GM10248 (cell line): ENCODE measurements at places on chromosomes 3 and 15.
A peak's percentile ranks its signal among the peaks of the same experiment; 100 is the strongest.

- no peak for DNase-seq
Observed at GRCh38 chr3:111604119-111604518, 9.0 kb upstream of the ZBED2 start.

DNA sequence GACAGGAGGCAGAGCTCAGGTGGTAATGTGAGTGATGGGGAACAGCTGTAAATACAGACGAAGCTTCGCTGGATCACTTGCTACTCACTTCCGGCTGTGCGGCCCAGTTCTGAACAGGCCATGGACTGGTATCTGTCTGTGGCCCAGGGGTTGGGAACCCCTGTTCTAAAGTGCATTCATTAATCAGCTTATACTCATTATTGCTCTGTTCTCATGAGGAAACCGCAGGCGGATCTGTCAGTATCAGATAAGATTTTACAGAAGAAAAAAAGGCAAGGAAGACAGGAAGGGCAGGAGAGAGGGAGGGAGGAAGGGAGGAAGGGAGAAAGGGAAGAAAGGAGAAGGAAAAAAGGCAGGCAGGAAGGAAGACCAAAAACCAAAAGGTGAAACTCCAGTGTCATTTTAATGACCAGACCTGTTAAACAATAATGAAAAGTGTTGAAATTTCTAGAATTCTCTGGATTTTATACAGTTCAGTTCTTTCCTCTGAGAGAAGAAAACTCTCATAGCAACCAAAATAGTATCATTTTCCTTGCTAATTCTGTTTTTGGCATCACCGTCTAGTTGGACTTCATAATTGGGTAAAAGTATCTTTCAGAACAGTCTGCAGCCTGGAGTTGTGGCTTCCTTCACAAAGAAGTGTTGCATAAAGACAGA lies 128.0 kb upstream of the PROK2 start:
- no peak for DNase-seq

DNA sequence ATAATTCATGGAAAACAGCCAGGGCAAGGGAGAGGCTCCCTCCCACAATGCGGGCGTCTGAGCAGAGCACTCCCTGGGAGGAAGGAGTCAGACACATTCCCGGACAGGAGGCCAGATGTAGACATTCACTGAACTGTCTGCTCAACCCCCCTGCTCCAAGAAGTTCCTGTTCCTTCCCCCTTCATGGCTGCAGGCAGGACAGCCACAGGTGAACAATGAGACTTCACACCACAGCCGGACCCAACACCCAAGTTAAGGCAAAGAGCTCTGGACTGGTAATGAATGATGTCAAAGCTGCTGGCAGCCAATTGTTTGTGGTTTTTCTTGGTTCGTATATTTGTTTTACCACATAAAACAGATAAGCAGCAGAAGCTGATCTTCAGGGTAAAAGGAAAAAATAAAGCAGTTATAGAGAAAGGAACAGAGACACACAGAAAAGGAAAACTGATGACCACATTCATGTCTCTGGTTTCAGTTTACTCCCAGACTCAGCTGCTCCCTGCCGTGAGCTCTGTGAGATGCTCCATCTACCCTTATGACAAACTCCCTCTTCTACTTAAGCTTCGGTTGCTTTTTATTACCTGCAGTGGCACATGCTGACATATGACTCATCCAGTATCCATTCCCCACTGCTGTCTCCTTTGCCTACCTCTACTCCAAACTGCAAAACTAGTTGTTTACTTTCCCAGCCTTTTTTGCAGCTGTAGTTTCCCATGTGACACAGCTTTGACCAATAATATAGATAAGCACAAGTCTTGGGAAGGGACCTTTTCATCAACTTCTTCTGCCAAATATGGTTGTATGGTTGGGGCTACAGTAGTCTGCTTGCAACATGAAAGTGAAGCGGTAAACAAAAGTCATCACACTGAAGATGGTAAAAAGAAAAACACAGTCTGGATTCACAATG lies 33.1 kb downstream of the DZIP1L start:
- no peak for DNase-seq

GRCh38 chr3:197269024-197269423 lies 29.4 kb downstream of the DLG1 start:
- DNase-seq, result no peak

- DNase-seq, result no peak
Observed at GRCh38 chr3:170476291-170476690, 57.6 kb downstream of the CLDN11 start.

- peak; percentile 24 for DNase-seq
Observed at GRCh38 chr15:94231723-94232468, 535 bp downstream of the MCTP2 start.

- DNase-seq, result no peak
Observed at GRCh38 chr3:41327718-41328117, 128.4 kb downstream of the CTNNB1 start.

DNA sequence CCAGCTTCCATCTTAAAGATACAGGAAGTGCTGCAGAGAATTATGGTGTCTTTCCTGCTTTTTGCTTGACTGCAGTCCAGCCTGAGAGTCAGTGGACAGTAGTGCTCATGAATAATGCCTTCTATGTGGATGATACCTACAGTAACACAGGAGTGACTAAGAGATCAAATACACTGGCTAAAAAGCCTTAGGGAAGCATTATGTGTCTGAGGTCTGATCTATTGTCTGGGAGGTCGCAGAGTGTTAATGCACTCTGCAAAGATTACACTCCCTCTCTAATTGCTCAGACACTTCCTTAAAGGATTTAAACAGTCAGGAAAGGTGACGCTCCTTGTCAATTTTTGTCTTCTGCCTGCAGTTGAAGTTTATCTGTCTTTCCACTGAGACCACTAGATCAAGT lies 183.6 kb downstream of the MCTP2 start:
- no peak for DNase-seq

DNA sequence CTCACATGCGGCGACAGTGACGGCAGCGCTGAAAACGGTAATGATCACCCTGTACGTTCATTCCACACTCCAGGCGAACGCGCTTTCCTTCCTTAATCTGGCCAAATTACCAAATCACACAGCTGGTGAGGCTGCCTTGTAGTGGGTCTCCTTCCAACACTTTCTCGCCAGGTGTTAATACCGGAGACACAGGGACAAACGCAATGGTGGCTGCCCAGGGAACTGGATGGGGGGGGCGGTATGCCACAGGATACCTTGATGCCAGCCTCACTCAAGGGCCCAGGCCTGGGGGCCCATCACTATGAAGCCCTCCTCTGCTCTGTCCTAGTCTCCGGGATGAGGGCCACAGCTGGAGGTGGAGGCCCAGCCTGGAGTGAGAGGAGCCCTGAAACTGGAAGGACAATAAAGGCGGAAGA lies 1.4 kb upstream of the CAMK2N2 start:
- DNase-seq, result no peak

DNA sequence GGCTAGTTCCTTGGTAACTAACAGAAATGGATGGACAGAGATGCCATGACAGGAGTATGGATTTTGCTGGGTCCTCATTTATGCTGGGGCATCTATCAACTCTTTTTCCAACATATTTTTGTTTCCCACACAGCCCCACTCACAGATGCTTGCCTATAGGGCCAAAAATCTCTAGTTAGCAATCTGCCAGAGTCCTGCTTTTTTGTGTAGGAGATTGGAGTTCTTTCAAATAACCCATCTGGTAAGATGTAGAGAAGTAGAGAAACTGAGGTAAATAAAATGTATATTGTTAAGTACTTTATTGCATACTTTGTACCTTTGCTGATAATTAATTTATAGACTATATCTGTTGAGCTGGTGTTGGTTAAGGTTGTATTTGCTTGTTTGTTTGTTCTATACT lies 456.5 kb upstream of the GOLIM4 start:
- no peak for DNase-seq

GRCh38 chr15:72092006-72092405 lies 25.9 kb downstream of the MYO9A start:
- no peak for DNase-seq

DNA sequence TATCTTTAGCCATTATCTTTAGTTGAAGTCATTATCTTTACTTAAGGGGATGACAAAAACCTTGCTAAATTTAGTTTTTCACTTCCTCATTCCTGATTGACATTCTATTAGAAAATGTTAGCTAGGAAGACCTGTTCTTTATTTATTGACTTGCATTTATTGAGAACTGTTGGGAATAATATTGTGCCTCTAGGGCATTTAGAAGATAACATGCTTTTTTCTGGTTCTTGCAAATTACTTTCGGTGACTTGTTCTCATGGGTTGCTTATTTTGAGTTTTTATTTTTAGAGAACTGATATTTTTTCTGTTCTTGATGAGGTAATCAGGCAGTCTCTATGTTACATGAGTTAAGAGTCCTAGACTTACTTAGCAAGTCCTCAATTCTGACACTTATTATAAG lies 48.3 kb upstream of the CTDSPL start:
- DNase-seq, result peak; percentile 38

DNA sequence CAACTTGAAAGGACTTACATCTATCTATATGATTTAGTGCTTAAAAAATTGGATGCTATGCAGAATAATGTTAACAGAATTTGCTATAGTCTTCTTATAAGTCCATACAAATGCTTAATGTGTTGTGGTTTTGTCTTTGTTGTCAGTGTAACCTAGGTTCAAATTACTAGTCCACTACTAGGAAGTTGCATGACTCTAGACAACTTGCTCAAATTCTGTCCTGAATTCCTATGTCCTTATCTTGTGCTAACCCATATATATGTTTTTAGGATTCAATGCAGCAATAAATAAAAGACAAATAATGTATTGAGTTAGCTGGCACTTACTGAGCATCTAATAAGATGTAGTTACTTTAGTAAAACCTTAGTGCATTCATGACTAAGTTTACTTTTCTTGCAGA lies 276.5 kb upstream of the KCNMB2 start:
- DNase-seq, result no peak

GRCh38 chr15:33131552-33132232 lies 62.8 kb downstream of the FMN1 start:
- DNase-seq, result no peak

- DNase-seq, result no peak
Observed at GRCh38 chr3:37992271-37993066, 1.9 kb downstream of the VILL start.

GRCh38 chr15:71790081-71790480 lies 20.3 kb upstream of the NR2E3 start:
- DNase-seq, result no peak

DNA sequence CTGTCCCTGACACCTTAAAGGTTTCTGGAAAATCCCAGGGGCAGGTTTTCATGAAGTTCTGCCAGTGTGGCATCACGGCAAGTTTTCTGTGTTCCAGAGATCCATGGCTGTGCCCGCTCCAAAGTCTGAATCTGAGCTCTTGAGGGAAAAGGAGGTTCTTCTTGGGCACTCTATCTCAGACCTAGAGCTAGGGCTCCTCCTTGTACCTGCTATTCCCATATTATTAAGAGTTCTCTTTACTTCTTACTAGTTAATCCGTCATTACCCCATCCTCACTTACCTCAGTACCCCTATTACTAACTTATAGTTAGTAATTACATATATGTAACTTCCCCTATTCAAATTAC lies 5.9 kb upstream of the TRA2B start:
- DNase-seq, result no peak

GRCh38 chr3:111031538-111031937 lies 40.1 kb upstream of the NECTIN3 start:
- no peak for DNase-seq

GRCh38 chr15:29698030-29698701 lies 124.1 kb downstream of the TJP1 start:
- DNase-seq, result no peak

GRCh38 chr3:177800561-177800960 lies 603.3 kb upstream of the TBL1XR1 start:
- no peak for DNase-seq

GRCh38 chr3:159825216-159825854 lies 163.3 kb upstream of the IL12A start:
- no peak for DNase-seq

DNA sequence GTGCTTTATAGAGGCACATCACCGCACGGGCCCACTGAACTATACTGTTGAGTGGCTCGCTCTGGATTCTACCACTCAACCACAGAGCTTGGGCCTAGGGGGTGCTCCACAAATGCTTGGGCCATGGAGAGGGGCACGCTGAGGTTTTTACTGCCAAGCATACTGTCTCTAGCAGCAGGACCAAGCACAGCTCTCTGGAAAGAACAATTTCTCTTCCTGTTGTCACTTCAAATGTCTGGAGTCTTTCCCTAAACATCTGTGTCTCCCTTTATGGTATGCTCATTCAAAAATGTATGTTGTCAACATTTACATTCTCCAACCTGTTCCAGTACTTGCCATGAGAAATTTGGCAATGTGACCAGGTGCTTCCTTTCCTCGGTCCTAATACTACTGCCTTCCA lies 114.7 kb upstream of the TPM1 start:
- DNase-seq, result no peak

DNA sequence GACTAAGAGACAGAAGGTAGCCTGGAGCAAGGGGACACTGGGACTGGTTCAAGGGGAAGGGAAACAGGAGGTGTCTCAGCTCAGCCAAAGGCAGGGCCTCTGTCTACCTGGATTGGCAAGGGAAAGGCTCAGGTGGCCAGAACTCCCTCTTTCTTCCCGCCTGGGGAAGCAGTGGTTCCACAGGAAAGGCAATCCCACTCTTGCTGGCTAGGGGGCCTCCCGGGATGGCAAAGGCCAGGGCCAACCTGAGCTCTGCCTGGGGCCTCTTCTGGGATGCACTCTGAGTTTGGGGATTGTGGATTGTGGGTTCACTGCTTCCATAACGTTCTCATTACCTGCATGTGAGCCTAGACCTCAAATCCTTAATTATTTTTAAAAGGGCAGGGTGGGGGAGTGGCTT lies 13.0 kb upstream of the PARP6 start:
- DNase-seq, result no peak

DNA sequence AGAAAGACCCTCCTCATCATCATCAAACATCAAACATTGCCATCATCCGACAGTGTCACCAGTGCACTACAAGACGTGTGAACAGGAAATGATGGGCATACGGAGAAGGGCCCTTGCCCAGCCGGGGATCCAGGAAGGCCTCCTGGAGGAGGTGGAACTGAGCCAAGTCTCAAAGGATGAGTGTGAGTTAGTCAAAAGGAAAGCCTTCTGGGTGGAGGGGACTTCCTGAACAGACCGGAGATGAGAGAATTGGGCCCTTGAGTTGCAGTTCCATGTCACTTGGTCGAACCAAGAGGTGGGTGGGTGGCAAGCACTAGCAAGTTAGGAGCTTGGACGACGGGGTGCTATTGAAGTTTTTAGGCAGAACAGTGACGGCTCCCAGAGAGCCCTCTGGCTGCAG lies 8.5 kb downstream of the SEMA4B start:
- DNase-seq, result peak; percentile 78

- no peak for DNase-seq
Observed at GRCh38 chr3:177141899-177142646, 55.2 kb downstream of the TBL1XR1 start.

- DNase-seq, result peak; percentile 71
Observed at GRCh38 chr15:69679623-69680228, 227.1 kb downstream of the RPLP1 start.

- no peak for DNase-seq
Observed at GRCh38 chr15:32878869-32879805, 161.3 kb downstream of the GREM1 start.

- no peak for DNase-seq
Observed at GRCh38 chr3:14664170-14664569, 10.8 kb upstream of the C3orf20 start.
